ENCODE measurements at places on chromosomes 4 and X.

- DNase-seq: no peak
These were observed 166.0 kb downstream of the ANTXR2 start for GRCh38 chr4:79907001-79907400.

DNA sequence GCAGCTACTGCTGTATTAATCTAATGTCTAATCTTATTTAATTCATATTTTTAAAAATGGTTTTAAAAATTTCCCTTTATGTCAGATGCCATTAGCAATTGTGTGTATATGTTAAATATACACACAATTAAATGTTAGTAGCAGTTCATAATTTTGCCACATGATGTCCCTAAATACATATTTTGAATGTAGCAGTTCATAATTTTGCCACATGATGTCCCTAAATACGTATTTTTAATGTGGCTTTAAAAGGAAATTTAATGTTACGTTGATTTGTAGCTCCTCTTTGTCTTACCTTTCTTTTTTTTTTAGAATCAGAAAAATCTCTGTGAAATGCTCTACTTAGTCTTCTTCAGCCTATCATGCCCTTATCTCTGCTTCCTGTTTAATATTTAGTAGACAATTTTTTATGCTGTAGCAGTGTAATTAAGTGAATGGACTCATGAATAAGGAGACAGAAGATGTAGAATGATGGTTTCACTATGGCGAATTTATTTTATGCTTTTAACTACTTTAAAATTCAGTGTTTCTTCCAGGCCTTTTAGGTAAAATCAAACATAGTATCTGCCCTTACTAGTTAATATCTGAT is 26.1 kb downstream of the RBM46 start:
- DNase-seq: peak; percentile 13

DNA sequence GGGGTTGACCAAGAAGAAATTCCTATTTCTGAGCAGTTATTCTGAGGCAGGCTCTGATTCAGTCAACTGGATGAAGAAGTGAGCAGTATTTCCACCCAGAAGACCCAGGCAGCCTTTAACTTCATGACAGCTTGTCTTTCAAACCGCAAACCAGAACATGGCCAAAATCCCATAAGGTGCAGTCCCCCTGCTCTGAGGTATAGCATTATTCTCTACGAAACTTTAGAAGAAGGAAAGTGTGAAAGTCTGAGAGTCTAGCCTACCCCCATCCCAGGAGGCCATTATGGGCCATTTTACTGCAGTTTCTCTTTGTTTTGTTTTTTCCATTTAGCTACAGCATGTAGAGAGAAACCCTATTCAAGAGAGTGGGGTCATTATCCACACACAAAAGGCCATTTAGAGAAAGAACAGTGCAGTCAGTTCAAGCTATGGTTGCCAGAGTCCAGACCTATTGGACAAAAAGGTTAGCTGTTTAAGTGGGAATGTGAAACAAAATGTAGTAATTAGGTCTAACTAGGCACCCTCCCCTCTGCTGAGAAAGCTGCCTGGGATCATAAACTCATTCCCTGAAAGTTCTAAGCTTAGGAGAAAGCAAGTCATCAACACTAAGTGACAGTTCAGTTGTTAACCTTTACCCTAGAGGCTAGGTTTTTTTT is 52.1 kb upstream of the RASGEF1B start:
- no peak for DNase-seq

- DNase-seq: no peak
These were observed 50.0 kb downstream of the LUZP4 start for GRCh38 chrX:115339441-115340025.

- DNase-seq: no peak
These were observed 3.1 kb upstream of the SH3TC1 start for GRCh38 chr4:8195841-8196458.

DNA sequence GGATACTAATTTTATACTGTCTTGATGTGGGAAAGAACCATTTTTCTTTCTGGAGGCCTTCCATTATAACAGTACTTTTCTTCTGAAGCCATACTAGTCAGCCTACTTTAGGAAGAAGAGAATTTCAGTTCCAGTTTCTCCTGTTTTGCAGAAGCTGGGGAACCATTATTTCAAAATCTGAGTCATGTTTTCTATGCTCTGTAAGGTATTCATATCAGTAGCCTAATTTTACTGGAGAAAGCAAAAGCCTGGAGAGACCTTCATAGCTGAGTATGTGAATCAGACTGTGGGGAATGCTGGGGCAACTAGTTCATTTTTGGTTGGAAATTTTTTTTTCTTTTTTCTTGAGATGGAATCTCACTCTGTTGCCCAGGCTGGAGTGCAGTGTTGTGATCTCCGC is 22.4 kb downstream of the AFF1 start:
- no peak for DNase-seq
